ENCODE measurements at places on chromosomes 5 and 9. TPM values are rescaled to one million over a fixed set of nuclear protein-coding genes. Genes with fewer than 3 reads are reported as not detected.

LHX2 gene
- not detected for total RNA-seq

SAXO1 gene
- not detected for total RNA-seq

ADGRD2 gene
- not detected for total RNA-seq

FBLL1 gene
- total RNA-seq = not detected

LTC4S gene
- total RNA-seq = 1.3 TPM

CETN3 gene
- 46.1 TPM for total RNA-seq

SLC36A2 gene
- not detected for total RNA-seq

RNF208 gene
- 8.0 TPM for total RNA-seq

Data from activated CD8-positive, alpha-beta T cell treated with anti-CD3 and anti-CD28 coated beads for 36 hours (primary cell).